ENCODE measurements at places on chromosomes 13 and 19.

DNA sequence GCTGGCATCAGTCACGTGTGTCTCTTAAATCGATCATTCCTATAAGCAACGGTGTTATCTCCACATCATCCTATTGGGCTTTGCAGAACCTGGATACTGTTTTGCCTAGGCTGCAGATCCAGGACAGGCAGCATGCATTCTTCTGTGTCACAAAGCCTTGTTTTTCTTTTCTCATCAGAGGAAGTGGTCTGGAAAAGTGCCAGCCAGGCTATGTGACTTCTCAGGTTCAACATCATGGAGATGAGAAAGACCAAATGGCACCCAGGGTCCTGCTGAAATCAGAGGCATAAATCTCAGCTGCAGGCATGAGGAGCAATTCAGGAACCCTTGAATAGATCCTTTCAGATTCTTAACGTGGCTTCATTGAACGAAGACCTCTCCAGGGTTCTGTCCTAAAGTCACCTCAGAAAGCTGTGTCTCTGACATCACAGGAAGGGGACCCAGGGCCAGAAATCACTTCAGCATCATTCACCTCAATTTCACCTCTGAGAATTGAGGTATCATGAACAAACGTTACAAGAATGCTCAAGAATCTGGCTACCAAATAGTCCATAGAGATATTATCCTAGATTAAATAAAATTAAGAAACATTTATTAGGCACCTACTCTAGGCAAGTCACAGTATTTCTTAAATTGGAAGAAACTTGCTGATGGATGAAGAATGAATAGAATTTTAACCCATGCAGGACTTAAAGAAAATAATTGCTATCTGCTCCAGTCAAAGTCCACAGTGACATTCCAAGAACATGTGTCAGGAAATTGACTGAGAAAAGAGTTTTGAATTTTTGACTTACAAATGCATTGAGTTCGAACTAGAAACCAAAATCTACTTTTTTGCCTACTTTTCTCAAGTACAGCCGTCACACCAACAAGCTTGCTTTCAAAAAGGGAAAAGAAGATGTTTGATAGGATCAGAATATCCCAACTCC lies 124.1 kb downstream of the COG6 start:
- no peak for DNase-seq

GRCh38 chr19:32294871-32295438 lies 50.5 kb upstream of the ZNF507 start:
- DNase-seq: no peak

DNA sequence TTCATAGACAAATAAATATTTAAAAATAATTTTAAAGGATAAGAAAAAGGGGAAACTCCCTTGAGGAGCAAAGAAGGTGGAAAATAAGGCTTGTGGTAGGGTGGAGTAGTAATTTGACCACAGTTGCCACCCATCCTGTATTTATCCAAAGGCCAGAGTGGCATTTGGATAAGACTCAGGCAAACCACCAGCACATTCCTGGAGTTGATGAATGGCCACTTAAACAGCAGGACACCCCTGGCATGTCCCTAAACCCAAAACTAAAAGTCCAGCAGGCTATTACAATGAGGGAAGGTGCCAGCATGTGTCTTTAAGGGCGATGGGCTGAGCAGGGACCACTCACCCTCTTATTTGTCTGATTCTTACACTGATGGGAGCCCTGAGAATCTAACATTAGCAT lies 9.8 kb upstream of the FRY start:
- DNase-seq: no peak

- no peak for DNase-seq
Measured at GRCh38 chr13:91074091-91074490, 273.4 kb upstream of the MIR17HG start.

- no peak for DNase-seq
Measured at GRCh38 chr13:27201661-27202060, 30.1 kb upstream of the USP12 start.

DNA sequence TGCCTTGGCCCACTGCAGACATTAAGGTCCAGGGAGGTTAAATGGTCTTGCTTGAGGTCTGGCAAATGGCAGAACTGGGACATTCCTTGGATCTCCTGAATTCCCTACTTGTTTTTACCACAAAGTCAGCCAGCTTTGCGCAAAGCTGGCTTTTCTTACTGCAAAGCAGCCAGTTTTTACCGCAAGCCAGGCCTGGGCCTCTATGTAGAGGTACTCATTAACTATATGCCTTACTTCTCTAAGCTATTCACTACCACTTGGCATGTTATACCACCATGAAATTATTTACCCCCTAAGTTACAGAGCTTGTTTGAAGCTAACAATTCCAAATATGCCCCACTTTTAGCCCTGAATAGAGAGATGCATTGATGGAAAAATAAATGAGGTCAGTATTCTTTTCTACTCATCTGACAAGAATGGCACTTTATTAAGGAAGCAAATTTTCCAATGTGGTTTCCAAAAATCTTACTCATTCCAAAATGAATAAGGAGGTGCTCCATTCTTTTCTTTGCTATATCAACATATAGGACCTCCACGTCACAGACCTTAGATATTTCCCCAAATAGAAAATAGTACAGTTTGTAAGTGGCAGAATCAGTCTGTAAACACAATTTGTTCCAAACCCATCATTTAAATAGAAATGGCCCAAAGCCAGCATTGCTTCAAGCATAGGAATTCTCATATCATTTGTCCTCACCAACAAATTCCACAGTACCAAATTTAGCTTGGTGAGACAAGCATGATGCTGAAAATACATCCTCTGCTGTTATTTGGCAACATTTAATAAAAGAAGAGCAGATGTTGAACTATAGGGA lies 143.9 kb upstream of the TSC22D1 start:
- no peak for DNase-seq

GRCh38 chr19:45638930-45639729 lies at the start of gene EML2:
EML2 (minus strand) TSS chr19:45639397; CDS start chr19:45639376, 21 bp downstream.
- DNase-seq: no peak

DNA sequence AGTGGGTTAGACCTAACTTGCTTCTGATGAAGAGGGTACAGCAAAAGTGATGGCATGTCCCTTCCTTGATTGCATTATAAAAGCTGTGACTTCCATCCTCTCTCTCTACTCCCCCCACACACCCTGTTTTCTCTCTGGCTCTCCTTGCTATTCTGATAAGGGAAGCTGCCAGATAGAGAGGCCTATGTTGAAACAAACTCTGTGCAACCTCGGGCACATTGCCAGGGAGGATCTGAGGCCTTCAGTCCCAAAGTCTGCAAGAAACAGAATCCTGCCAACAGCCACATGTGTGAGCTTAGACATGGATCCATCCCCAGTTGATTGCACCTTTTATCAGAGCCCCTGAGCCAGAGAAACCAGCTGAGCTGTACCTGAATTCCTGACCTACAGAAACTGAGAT lies 44.8 kb upstream of the ARGLU1 start:
- no peak for DNase-seq

DNA sequence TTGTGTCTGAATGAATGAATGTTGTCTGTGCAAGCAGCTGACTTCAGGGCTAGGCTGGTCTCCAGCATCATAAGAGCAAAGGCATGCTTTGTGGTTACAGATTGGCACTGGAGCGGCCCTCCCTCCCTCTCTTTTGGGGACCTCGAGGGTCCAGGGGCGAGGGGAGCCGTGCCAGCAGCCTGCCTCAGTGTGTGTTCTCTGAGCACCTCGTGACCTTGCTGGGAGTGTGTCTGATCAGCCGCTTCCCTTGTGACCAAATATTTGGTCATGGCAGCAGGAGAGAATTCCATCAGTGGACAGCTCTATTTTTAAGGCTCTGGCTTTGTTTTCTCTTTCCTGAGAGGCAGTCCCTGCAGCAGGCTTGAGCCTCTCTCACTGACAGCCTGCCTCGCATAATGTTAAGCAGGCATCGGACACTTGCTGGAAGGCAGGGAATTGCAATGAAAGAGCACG lies 329.7 kb downstream of the UQCRFS1 start:
- DNase-seq: peak; percentile 46

DNA sequence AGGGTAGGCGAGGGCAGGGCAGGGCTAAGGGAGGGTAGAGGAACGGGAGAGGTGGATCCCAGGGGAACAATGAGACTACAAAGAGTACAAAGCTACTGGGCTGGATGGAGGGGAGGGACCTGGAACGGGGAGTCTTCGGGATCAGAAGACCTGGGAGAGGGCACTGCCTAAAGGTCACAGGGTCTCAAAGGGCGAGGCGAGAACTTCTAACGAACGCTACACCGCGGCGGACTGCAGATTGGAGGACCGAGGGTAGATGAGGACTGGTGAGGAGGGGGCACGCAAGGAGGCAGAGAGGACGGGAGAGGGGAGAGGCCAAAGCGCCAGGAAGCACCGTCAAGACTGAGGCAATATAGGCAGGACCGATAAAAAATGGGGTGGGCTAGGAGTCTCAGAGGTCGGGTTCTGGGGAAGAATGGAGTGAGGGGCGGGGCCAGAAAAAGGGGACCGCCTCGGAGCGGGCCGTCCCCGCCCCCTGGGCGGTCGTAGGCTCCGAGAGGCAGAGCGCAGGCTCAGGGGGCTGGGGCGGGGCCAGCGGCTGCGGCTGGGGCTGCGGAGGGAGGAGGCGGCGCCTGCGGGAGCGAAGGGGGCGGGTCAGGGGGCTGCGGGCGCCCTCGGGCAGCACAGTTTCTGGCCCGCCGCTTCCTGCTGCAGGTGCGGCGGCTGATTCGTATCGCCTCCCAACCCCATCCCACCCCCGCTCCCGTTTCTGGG lies 1.3 kb upstream of the KCNC3 start:
- DNase-seq: no peak

DNA sequence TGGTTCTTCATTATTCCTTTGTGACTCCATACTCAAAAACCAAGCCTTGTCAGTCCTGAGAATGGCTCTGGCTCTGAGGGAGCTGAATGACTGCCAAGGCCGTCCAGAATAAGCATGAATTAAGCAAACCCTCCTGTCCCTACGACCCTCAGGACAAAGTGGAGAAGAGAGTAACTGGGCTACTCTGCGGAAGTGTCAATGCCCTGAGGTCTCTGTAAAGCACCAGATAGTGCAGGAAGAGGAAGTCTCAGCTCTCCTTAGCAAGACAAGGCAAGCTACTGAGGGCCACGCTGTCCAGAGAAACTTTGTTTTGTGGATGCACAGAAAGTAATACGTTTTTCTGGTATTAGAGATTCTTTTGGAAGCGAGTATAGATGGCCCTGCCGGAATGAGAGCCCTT lies 94.1 kb downstream of the RNASEH2B start:
- no peak for DNase-seq

All from NT2/D1 (cell line).